SK-MEL-5 (cell line): ENCODE measurements at places on chromosomes 1 and 21.

DNA sequence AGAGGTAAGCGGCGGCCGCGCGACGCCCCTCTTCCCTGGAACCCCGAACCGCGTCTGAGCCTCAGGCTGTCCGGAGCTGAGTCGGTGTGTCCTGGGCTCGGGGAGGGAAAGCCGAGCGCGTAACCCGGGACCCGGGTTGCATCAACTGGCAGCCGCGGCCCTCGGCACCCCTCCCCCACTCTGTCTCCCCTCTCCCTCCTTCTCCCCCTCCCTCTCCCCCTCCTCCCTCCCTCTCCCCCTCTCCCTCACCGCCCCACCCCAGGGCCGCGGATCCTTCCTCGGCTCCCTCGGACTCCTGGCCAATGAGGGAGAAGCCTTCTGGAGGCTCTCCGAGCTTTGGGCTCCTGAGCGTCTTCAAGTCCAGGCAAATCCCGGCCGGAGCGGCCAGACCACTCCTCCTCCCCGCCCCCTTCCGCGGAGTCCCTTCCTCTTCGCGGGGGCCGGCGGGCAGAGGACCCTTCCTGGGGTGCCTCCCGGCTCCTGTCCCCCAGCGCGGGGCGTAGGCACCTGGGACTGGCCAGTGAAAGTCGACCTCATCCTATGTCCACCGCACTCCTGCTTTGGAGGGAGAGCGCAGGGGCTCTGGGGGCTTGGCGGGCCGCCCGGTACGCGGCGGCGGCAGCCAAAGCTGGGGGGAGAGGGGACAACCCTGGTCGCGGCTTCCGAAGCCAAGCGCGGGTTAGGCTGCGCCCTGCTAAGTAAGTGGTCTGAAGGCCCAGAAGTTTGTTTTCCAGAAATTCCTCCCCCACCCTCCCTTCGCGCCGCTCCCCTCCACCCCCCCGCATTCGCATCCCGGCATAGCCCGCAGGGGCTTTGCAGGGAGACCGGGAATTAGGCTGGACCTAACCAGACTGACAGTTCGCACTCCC lies 850 bp downstream of the SESN2 start:
- peak; percentile 74 for DNase-seq

DNA sequence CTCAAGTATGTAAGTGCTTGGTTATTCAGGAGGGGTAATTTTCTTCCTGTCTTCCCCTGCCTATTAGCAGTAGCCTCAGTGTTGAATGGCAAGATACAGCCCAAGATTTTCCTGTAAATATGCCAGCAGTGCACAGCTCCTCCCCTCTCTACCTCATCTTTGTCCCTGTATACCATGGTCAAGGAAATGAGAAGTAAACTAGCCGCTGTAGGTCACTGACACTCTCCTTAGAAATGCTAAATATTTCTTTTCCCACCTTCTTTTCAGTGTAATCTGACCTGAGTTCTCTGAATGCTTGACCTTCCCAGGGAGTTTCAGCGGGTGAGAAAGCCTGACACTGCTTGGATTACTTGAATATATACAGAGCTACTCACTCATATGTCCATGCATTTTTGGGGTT lies 84.1 kb upstream of the ZNF326 start:
- no peak for DNase-seq

GRCh38 chr1:84298684-84299535 lies 2.6 kb upstream of the SAMD13 start:
- peak; percentile 43 for DNase-seq

GRCh38 chr1:114130846-114131525 lies 22.7 kb downstream of the SYT6 start:
- DNase-seq, result peak; percentile 82

GRCh38 chr1:226989085-226989920 lies 49.2 kb downstream of the COQ8A start:
- DNase-seq, result no peak

GRCh38 chr1:11535316-11535715 lies 56.4 kb downstream of the DISP3 start:
- DNase-seq, result no peak
